ENCODE measurements at places on chromosomes 7 and 10.

DNA sequence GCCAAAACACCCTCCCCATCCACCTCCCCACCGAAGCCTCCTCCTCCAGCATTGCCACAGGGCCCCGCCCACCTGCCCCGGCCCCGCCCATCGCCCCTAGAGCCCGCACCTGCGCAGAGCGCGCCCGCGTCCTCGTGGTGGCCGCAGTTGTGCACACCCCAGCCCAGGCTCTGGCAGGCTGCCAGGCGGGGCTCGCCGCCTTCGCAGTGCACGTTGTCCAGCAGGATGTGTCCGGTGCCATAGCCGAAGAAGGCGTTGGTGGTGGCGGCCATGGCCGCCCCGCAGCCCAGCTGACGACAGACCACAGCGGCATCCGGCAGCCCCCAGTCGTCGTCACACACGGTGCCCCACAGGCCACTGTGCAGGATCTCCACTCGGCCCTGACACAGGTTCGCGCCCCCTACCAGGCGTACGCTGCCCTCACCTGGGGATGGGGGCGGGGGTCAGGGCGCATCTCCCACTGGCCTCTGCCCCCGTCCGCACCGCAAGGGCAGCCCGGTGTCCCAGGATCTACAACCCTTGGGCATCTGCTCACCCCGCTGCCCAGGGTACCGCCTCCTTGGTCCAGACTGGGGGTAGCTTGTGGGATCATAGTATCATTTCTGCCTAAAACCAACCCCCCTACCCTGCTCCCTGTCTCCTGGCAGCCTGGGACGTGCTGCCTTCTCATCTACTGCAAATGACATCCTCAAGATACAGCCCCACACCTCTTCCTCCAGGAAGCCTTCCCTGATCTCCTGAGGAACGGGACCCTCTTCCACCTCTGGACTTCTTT is 11.9 kb downstream of the SSC4D start:
- peak; percentile 95 for DNase-seq

DNA sequence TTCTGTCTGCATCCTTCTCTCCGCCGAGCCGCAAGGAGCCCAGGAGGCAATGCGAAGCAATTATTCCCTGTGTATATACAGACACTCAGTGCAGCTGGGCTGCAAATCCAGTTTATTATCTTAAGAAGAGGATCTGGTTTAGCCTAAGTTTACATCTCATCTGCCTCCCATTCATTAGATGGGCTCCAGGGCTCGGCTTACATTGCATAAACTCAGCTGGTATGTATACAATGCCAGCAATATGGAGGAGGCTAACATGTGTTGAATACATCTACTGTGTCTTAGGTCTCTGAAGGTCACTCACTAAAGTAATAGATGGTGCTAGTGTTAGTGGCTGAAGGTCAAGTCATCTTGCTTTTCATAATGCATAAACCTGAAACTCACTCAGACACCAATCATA is 996.8 kb downstream of the KCNMA1 start:
- DNase-seq, result no peak

- DNase-seq, result no peak
These were observed 159.3 kb downstream of the TNS3 start for GRCh38 chr7:47422611-47423010.

GRCh38 chr7:75798770-75799169 is 14.8 kb downstream of the CCL24 start:
- DNase-seq, result no peak

- no peak for DNase-seq
These were observed 59.6 kb upstream of the CAPZA2 start for GRCh38 chr7:116802746-116803152.

- DNase-seq, result peak; percentile 13
These were observed 18.5 kb upstream of the SERPINE1 start for GRCh38 chr7:101108330-101108857.

DNA sequence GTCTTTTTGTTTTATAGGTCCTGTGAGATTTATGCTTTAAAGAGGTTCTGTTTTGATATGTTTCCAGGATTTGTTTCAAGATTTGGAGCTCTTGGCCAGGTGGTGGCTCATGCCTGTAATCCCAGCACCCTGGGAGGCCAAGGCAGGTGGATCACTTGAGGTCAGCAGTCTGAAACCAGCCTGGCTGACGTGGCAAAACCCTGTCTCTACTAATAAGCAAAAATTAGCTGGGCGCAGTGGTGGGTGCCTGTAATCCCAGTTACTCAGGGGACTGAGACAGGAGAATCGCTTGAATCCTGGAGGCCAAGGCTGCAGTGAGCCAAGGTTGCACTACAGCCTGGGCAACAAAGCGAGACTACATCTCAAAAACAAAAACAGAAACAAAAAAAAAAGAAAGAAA is 8.3 kb upstream of the HYAL4 start:
- no peak for DNase-seq

GRCh38 chr7:82624965-82625364 is 181.4 kb upstream of the CACNA2D1 start:
- DNase-seq, result no peak

- DNase-seq, result peak; percentile 86
These were observed 3.0 kb upstream of the LIPK start for GRCh38 chr10:88702848-88703597.

- no peak for DNase-seq
These were observed 1024.8 kb upstream of the AUTS2 start for GRCh38 chr7:68573271-68574005.

DNA sequence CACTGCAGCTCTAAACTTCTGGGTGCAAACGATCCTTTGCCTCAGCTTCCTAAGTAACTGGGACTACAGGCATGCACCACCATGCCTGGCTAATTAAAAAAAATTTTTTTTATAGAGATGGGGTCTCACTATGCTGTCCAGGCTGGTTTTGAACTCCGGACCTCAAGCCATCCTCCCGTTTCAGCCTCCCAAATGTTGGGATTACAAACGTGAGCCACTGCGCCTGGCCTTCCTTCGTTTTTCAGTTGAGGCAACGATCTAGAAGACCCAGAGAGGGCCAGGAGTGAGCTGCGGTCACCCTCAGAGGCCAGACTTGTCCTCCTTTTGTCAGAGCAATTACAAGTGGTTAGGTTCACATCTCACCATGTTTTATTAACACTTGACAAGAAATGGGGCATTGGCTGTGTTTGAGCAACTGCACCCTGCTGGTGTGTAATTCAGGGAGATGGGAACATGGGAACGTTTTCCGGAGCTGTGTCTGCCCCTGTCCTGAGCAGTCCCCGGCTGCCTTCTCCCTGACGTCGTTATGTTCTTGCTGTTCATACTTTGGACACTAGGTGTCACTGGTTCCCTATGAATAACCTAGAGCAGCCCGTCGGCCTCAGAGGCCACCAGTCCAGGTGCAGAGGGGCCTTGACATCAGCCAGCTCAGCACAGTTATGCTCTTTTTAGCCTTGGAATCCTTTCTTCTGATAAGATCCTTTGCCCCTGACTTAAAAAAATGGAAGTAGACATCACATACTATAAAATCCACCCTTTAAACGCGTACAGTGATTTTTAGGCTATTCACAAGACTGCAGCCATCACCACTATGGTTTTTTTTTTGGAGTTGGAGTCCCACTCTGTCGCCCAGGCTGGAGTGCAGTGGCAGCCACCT is 375.0 kb downstream of the TYW1 start:
- peak; percentile 64 for DNase-seq

Measured in NCI-H1417 (cell line).